Activated CD4-positive, alpha-beta T cell treated with anti-CD3 and anti-CD28 coated beads, Interleukin-2, amount 50 U/mL, for 4 hours (primary cell): ENCODE measurements at places on chromosomes 5 and 9.

GRCh38 chr5:113357696-113358476, 76.9 kb downstream of the TSSK1B start:
- DNase-seq = no peak

- no peak for DNase-seq
Measured at GRCh38 chr9:13264788-13265187, 14.7 kb downstream of the MPDZ start.

GRCh38 chr9:124450241-124450924, at the start of gene ADGRD2:
ADGRD2 (plus strand) TSS chr9:124450451; CDS start chr9:124451667, 1,216 bp downstream.
- DNase-seq = no peak

GRCh38 chr5:52491818-52492217, 295.9 kb upstream of the ITGA1 start:
- no peak for DNase-seq

- no peak for DNase-seq
Measured at GRCh38 chr9:24381205-24381604, 164.5 kb downstream of the IZUMO3 start.

DNA sequence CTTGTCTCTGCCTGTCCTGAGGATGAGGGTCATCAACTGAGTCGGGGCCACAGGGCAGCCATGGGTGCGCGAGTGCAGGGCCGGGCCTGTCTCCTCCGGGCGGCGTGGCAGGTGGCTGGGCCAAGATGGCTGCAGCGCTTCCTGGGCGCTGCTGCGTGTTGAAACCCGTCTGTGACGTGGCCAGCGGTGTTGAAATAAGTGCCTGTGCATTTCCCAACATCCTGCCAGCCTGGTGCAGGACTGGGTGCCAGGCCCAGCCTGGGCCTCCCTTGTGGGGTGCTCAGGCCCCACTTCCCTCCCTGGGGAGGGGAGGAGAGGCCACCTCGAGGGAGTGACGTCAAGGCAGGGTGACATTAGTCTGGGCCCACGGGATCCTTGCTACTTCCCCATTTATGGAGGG, 45.5 kb downstream of the RXRA start:
- DNase-seq = no peak
